NCI-H1694 treated with DMSO at 0.1 percent for 48 hours (cell line): ENCODE measurements at places on chromosomes 2 and 18.

GRCh38 chr2:95323347-95324155 is 26.4 kb downstream of the KCNIP3 start:
- no peak for DNase-seq

- no peak for DNase-seq
Measured at GRCh38 chr2:204638471-204639194, 93.4 kb downstream of the PARD3B start.

- no peak for DNase-seq
Measured at GRCh38 chr2:117723483-117723882, 91.0 kb upstream of the DDX18 start.

DNA sequence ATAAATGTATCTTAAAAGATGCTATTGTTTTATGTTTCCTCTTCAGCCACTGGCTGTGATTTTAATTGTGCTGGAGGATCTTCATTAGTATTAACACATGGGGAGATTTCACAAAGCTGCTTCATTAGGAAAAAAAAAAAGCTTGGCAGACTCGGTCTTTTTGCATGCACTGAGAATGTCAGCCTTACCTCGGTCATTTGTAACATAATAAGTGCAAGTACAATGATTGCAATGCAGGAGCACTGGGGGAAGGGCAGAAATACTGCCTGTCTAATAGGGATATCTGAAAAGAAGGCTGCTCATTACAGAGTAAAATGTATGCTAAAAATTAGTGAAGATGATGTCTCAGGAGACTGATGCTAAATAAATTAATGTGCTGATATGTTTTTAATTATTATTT is 1.3 kb upstream of the BAZ2B start:
- DNase-seq = peak; percentile 67

- peak; percentile 27 for DNase-seq
Measured at GRCh38 chr2:187499941-187500532, 52.0 kb upstream of the CALCRL start.

DNA sequence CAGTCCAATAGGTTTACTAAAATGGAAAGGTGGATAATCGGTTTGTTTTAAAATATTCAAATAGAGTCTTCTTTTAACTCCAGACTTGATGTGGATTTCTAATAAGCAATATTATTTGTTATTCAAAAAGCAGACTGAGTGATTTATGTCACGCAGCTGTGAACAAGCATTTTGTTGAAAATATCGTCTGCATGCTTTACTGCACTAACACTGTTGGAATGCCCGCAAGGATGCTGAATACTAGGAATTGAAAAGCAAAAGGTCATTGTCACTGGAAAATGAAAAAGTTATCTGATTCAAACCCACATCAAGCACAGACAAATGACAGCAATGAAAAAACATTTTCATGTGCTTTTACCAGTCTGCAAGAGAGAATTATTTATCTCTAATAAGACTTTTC is 31.1 kb downstream of the CHN1 start:
- DNase-seq = no peak

DNA sequence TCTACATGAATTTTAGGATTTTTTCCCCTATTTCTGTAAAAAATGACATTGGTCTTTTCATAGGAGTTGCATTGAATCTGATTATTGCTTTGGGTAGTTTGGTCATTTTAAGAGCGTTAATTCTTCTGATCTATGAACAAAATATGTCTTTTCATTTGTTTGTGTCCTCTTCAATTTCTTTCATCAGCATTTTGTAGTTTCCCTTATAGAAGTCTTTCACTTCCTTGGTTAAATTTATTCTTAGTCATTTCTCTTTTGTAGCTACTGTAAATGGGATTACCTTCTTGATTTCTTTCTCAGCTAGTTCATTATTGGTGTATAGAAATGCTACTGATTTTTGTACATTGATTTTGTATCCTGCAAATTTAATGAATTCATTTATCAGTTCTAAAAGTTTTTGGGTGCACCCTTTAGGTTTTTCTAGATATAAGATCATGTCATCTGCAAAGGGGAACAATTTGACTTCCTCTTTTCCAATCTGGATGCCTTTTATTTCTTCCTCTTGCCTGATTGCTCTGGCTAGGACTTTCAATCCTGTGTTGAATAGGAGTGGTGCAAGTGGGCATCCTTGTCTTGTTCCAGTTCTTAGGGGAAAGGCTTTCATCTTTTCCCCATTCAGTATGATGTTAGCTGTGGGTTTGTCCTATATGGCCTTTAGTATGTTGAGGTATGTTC is 36.6 kb upstream of the AAK1 start:
- DNase-seq = no peak

DNA sequence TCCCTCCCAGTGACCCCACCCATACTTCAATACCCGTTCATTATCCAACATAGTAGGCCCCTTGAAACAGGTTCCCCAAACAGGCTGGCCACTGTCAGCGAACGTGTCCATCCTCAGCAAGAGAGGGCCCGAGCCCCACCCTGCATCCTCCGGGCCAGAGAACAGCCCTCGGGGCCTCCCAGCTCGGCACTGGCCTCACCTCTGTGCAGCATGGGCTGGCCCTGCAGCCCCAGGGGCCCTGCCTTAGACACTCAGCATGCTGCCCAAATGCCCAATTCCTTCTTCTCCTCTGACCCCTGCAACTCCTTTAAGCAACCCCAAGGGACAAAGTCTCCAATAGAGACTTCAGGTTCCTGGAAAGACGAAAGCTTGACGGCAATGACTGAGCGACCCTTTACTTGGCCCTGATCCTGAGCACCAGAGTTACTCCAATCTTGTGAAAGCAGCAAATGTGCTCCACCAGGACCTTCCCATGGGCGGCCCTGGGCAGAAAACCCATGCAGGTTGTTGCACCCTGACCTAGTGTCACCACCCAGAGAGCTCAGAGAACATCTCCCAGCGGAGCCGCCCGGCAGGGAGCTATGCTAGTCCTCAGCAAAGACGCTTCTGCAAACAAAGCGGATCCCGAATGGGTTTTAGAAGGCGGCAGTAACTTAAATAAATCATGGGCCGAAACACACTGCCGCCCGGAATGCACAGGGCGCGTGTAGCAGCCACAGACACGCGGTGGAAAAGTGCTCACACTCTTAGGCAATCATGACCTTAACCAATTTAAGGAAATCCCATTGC is 782 bp downstream of the COL6A3 start:
- DNase-seq = no peak

- no peak for DNase-seq
Measured at GRCh38 chr2:110897966-110898365, 165.6 kb downstream of the ACOXL start.

DNA sequence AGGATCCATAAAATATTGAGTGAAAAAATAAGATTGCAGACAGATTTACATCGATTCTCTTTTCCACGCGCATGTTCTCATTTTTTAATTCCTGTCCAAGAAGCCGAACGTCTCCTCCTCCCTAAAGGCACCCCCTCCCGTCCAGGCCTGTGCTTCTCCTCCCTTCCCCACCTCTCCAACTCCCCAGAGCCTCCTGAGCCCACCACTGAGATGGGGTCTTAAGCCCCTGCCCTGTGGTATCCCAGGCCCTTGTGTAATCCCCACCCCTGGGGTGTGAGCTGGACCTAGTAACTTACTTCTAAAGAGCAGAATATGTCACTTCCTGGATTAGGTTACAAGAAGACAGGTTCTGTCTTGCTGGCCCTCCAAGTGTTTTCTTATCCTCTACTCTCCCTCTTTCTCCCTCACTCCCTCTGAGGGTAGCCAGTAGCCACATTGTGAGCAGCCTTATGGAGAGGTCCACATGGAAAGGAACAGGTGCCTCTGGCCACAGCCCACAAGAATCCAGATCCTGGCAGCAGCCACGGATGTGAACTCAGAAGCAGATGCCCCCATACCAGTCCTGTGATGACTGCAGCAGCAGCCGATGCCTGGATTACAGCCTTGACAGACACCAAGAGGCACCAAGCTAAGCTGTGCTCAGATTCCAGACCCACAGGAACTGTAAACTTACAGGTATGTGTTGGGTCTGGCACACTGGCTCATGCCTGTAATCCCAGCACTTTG is 39.6 kb upstream of the OTOS start:
- DNase-seq = no peak

DNA sequence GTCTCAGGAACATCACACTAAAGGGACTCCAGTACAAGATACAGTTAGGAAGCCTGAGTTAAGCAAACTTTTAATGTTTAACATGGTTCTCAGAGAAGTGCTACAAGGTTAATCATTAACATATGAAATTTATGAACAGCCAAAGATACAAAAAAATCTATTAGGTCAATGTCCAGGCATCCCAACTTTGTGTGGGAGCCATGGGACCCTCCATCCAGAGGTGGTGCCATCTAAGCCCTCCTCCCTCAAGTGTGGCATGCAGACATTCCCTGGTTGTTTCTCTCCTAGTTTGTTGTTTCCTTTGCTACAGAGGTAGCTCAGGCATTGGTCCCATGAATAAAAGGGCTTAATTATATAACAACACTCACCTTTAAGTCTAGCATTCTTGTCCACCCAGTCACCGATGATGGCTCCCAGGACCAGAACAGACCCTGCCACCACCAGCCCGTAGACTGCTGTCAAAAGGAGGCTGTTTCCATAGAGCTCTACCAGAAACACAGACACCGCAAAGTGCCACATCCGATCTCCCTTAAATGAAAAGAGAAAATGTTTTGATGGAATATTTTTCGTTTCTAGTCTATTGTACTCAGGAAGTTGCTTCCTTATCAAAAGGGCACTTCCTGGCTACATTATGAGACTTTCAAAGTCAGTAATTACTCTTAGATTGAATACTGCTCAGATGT is 5.7 kb downstream of the SLC40A1 start:
- DNase-seq = no peak

GRCh38 chr18:42828881-42829280 is 286.6 kb downstream of the RIT2 start:
- no peak for DNase-seq

GRCh38 chr2:37274359-37274965 is 43.0 kb downstream of the NDUFAF7 start:
- DNase-seq = no peak

- no peak for DNase-seq
Measured at GRCh38 chr2:189391201-189391600, 50.1 kb upstream of the WDR75 start.

DNA sequence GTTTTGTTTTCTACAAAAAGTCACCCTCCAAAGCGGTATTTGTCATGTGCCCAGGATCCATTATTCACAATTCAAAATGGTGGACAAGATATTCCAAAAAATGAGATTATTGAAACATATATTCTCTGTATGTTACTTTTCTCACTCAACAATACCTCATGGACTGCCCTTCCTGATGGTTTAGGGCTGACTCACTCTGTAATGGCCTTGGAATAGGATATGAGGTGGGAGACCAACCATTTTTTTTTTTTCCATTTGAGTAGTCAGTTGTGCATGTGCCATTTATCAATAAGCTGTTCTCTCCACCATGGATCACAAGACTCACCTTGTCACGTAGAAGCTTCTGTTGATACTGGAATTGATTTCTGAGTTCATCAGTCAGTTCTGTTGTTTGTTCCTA is 64.5 kb downstream of the LYPD6 start:
- DNase-seq = no peak

DNA sequence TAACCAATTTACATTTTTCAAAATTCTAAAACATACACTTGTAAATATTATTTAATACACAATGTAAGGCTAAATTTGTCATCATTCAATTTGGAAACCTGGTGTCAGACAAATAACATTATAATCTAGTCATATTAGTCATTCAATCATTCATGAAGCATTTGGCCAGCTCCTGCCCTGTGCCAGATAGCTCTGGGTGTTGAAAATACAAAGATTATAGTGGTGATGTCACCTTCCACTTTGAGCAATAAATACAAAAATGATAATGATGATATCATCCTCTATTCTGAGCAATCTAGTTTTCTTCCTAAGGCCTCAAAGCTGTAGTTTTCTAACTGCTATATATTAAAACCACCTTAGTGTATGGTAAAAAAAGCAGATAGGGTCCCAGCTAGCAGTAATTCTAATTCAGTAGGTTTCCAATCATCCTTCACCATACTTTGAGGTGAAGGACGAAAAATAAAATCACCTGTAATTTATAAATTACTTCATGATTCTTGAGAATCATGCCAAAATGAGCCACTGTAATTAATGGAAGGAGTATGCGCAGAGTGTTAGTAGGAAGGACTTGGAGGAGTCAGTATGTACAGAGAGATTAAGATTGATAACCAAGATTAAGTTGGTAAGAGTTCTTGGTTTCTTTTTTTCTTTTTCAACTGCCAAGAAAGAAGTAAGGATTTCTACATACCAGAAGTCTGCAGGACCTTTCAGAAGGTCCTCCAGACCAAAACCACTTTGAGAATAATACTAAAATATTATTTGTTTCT is 23.2 kb downstream of the MEMO1 start:
- DNase-seq = no peak
